ENCODE measurements at places on chromosomes 2 and 18.

- DNase-seq, result peak; percentile 9
Observed at GRCh38 chr2:15636972-15637785, 45.5 kb downstream of the DDX1 start.

DNA sequence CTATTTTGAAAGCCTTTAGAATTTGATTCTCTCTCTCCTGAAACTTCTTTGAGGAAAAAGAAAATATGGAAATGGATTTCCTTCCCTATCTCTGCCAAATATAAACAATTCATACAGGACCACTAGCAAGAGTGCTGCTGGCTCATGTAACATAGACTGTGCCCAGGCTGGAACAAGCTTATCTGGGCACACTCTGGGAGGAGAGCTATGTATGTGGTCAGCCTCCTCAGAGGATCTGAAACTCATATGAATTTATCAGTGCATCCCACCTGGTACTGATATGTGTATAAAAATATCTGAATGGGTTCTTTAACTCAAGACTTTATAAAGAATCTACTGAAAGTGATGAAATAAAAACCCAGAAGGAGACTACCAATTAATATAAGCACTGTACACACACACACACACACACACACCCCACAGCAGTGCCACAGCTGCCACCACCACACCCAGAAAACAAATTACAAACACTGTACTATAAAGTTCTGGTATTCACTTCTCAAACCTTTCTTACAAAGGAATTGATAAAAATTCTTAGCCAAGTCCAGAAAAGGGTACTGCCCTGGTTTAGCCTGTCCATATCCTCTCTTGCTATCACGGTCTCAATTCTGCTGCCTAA is 115.6 kb downstream of the IRS1 start:
- no peak for DNase-seq

- DNase-seq, result no peak
Observed at GRCh38 chr18:41096504-41096903, 858.5 kb upstream of the PIK3C3 start.

GRCh38 chr2:136206613-136207012 is 88.7 kb upstream of the CXCR4 start:
- no peak for DNase-seq

DNA sequence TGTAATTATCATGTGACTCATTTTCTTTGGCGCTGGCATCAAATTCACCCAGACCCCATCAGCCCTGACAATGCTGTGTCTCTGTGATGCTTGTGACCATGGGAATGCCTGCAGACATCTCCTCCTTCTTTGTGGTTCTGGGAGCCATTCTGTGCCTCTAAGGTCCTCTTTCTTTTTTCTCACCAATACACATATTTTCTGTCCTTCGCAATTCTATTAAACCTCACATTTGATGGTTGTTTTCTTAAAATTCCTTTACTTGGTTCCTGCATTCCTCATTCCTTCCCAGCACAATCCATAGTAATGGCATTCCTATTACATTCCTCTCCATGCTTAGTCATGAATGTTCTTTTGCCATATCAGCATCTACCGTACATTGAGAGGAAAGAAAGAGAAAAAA is 375.3 kb downstream of the PIK3C3 start:
- DNase-seq, result no peak

DNA sequence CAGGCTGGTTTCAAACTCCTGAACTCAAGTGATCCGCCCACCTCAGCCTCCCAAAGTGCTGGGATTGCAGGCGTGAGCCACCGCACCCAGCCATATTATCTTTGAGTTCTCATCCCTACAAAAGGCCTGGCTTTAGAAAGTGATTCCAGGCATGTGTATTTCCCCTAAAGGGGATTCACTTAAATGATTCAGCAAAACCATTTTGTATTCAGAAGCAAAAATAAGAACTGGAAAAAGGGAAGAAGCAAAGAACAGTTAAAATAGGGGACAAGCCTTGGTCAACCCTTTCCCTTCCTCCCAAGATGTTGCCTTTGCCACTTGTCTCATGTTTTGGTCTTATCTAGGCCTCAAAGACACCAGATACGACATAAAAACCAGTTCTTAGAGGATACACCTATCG is 10.5 kb downstream of the TM4SF20 start:
- DNase-seq, result no peak

DNA sequence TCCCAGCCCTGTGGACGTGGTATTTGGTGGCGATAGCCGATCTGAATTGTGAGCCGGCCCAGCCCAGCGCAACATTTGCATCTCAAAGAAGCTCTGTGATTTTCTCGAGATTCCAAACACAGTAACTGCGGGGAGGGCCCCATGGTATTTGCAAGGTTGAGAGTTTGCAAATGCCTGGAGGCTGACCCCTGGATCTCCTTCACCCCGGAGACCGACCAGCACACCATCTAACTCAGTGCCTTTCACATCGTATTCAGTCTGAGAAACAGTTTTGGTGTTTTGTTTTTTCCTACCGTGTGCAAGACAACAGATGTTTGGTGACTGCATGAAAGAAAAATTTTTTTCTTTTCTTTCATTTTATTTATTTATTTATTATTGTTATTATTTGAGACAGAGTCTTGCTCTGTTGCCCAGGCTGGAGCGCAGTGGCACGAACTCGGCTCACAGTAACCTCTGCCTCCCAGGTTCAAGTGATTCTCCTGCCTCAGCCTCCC is 40.3 kb downstream of the MYCN start:
- DNase-seq, result no peak

DNA sequence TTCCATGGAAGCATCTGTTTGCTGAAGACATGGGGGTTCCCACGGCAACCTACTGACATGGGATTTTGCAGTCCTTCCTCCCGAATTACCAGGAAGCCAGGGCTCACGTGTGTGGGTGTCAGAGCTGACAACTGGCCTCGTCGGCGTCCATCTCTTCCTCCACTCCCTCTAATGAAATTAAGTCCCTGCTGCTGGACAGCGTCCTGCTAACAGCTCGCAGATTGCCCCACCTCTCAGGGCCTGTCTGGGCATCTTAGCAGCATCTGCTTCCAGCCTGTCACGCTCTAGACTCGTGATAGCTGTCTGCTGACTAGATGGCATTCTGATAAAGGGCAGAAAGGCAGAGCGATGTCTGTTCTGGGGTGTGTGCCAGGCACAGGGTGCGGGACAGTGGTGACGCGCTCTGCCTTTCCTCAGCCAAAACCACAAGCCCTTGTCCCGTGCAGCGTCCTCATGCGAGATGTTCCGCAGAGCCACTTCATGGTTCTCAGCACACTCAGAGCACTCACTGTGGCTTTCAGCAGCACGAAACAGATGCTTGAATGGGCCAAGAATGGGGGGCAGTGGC is 161.1 kb downstream of the ARL4C start:
- no peak for DNase-seq

DNA sequence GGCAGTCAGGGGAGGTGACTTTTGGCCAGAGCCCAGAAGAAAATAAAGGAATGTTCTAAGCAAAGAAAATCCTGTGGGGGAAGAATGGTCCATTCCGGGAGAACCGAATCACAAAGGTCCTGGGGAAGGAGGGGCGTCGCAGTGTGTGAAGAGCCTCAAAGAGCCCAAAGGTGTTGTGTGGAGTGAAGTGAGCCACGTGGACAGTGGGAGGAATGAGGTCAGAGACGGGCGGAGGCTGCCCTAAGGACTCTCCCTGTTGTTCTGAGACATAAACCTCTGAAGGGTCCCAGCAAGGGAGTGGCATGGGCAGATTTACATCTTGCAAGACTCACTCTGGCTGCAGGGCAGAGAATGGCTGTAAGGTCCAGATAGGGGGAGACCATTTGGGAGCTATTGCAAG is 91.3 kb upstream of the SEC11C start:
- no peak for DNase-seq

DNA sequence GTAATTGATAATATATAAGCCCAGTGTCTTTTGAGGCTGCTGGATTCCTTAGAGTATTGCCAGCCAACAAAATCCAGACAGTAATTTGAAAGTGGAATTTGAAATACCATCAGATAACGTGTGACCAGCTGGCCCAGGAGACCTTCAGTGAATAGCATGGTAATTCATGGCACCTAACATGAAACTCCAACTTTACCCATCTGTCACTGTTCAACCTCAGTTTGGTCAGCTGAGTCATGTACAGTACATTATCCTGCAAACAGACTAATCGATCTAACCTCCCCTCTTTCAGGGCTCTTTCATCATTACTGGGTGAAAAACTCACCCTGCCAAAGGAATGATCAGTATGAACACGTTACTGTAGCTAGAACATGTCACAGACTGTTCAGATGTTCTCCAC is 230.6 kb downstream of the DOK6 start:
- no peak for DNase-seq

DNA sequence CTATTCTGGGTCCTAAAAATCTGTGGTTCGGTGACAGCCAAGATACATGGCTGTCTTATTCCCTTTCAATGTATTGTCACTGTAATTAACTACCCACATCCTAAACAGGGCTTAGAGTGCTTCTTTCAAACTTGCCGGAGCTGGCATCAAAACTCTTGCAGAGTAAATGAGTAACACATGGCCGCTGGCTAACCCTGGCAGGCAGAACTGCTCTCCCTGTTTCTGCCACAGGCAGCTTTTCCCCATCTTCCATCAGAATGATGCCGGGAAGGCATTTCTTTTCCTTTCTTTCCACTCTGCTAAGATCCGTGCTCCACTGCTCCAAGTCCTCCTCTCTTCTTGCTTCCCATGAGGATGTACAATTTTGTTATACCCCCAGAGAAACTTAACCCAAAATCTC is 54.8 kb upstream of the PTPRM start:
- no peak for DNase-seq

GRCh38 chr2:14632133-14632936 is at the start of gene LRATD1:
Gene LRATD1 (plus strand): TSS chr2:14632717. CDS start chr2:14633980, 1,263 bp downstream.
- DNase-seq, result no peak

GRCh38 chr18:24659827-24660720 is 199.6 kb downstream of the HRH4 start:
- no peak for DNase-seq

All from SIG-M5 (cell line).